ENCODE measurements at places on chromosomes 7 and 10. TPM values are rescaled to one million over a fixed set of nuclear protein-coding genes. Genes with fewer than 3 reads are reported as not detected.

DNA sequence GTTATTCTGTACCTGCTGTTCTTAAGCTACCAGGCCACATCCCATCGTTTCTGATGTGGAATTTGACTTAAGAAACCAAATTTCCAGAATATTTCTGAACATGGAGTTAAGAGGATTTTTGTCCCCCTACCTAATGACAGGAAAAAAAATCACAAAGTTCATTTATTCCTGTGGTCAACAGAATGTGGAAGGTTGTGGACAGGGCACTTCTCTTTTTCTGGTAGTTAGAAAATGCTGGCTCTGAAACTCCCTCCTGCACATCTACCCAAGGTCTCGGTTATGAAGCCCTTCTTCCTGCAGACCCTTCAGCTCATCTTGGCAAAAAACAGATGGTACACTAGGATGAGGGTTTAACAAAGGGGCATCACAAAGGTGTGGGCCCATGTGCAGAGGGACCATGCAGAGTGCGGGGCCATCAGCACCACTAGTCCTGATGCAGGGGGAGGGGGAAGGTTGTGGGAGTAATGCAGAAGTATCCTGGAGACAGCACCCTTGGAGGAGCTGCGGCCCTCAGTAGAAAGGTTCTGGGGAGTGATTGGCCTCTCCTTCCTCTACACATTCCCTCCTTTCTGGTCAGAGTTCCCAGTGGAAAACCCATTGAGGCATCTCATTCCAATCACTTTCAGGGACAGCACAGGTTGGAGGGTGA lies 9.8 kb downstream of the ALOX5 start:
- no peak for DNase-seq

GRCh38 chr7:135666846-135667245 lies 4.5 kb downstream of the STMP1 start:
- no peak for DNase-seq

- no peak for DNase-seq
Observed at GRCh38 chr10:50437248-50437647, 185.9 kb upstream of the ASAH2 start.

SP8 gene
- 0.70 TPM for total RNA-seq

CYP3A4 gene
- total RNA-seq: not detected

Data from astrocyte (in vitro differentiated cells and primary cell).